ENCODE measurements at places on chromosomes 7 and 10.

DNA sequence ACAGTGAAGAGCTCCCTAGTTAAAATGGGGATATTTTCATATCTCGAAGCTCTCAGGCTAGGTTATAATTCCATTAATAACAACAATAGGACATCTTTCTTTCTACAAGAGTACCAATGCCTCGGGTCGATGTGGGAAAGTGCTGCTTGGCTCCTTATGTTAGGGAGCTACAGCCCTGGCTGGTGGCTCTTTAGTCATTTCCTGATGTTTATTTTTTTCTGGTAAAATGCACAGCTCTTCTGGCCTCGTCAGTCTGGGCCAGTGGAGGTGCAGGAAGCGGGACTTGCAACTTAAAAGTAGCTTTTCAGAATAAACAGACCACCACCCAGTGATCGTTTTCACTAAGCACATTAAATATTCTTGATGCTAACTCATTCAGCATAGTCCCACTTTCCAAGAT lies 58.3 kb downstream of the MKX start:
- DNase-seq: no peak

DNA sequence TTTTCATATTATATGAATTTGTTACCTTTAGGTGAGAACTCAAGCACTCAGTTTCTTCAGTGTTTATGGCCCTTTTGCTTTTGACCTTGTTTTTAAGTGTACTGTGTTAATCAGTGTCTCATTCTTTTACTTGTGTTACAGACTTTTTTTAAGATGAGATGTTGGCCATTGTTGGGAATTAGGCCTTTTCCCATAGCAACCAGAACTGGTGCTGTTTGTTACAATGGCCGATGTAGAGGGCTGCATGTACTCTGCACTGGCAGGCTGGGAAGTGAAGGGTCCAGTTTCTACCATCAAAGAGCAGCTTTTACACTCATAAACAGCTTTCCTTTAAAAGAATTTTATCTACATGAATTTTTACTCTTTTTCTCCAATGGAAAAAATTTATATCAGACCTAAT lies 65.1 kb downstream of the SHH start:
- no peak for DNase-seq

- peak; percentile 22 for DNase-seq
These were observed 55.3 kb upstream of the C7orf33 start for GRCh38 chr7:148535217-148535616.

- no peak for DNase-seq
These were observed at the start of gene CELF2 for GRCh38 chr10:11017570-11018431. Gene CELF2 (plus strand): TSS chr10:11017872. CDS start chr10:11018090, 218 bp downstream.

- no peak for DNase-seq
These were observed 29.1 kb downstream of the SPOCK2 start for GRCh38 chr10:72058989-72059842.

- DNase-seq: no peak
These were observed 94.5 kb downstream of the MMRN2 start for GRCh38 chr10:86862786-86863483.

- DNase-seq: no peak
These were observed 17.2 kb downstream of the ZNF488 start for GRCh38 chr10:47366731-47367460.

DNA sequence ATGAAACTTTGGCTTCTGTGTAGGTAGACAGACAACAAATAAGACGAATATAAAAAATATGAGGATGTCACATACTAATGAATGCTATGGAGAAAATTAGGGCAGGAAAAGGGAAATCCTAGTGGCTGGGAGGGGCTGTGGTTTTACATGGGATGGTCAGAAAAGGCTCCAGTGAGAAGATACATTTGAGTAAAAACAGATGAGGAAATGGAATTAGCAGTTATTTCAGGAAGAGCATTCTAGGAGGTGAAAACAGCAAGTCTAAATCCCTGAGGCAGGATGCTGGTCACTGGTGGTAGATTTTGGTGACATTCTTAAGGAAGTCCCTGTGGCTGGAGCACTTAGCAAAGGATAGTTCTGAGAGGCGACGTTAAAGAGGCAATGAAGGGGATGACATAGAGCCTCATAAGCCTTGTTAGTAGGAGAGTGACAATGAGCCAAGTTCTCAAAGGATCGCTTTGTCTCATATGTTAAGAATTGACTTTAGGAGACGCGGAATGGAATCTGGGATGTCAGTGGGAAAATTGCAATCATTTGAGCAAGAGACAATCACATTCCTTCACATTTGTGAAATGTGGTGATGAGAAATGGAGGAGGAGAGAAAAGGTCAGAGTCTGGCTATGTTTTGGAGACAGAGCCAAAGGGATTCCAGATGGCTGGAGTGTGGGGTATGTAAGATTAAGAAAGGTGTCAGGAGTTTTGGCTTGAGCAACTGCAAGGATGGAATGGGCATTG lies 384.7 kb upstream of the FZD8 start:
- no peak for DNase-seq

GRCh38 chr10:87703771-87704170 lies 44.1 kb downstream of the PAPSS2 start:
- no peak for DNase-seq

DNA sequence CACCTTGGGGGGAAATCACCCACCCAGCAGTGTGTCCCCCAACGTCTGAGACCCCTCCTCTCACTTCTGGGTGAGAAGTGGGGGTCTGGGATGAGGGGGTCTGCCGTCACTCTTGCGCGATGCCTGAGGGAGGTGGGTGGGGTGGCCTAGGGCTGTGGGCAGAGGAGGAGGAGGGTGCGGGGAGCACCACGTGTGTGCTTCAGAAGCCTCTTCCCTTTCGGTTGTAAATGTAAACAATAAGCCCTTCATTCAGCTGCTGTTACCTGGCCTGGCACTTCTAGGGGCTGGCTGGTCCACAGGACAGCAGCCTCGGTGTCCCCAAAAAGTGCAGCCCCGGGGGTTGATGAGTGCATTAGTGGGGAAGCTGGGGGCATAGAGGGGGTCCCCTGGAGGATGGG lies 1.3 kb downstream of the CLIP2 start:
- peak; percentile 51 for DNase-seq

- DNase-seq: peak; percentile 84
These were observed 57.6 kb downstream of the MMRN2 start for GRCh38 chr10:86899670-86900276.

DNA sequence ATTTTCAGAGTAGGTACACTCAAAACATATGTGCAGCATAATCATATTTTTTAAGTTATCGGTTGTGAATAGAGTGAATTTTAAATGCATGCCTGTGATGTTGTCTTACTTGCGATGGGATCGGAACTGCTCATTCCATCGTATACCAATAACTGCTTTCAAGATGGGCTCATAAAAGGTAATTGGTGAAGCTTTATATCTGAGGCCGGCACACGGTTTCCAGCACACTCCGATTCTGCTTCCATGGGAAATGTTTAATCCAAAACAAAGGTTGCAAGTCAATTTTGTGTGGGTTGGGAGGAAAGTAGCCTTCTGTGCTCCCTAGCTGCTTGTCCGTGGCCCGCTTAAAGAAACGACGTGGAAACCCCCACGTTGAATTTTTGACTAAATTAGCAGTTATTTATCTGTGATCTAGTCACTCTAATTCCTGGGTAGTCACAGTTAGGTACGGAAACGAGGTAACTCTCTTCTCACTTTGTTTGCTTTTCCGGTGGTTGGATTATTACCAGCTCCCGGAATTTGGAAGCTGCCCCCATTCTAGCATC lies 10.1 kb upstream of the CELF2 start:
- no peak for DNase-seq

- no peak for DNase-seq
These were observed 24.4 kb downstream of the JMJD1C start for GRCh38 chr10:63441404-63441803.

- no peak for DNase-seq
These were observed 99.6 kb downstream of the MAGI2 start for GRCh38 chr7:79353720-79354468.

- no peak for DNase-seq
These were observed 947.1 kb upstream of the MBL2 start for GRCh38 chr10:53719658-53720057.

DNA sequence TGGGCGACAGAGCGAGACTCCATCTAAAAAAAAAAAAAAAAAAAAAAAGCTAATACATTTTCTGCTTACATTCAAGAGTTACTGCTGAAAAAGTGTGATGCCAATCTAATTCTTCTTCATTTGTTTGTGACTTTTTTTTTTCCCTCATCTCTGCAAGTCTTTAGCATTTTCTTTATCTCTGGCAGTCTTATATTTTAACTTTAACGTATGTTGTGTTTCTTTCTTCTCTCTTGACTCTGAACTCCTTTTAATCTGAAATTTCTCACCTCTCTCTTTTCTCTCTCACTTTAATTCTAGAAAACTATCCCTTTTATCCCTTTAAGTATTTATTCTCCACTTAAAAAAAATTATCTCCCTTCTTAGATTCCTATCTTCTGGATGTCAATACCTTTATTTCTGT lies 146.5 kb downstream of the JMJD1C start:
- DNase-seq: no peak

- no peak for DNase-seq
These were observed 43.4 kb downstream of the RGS10 start for GRCh38 chr10:119498889-119499676.

DNA sequence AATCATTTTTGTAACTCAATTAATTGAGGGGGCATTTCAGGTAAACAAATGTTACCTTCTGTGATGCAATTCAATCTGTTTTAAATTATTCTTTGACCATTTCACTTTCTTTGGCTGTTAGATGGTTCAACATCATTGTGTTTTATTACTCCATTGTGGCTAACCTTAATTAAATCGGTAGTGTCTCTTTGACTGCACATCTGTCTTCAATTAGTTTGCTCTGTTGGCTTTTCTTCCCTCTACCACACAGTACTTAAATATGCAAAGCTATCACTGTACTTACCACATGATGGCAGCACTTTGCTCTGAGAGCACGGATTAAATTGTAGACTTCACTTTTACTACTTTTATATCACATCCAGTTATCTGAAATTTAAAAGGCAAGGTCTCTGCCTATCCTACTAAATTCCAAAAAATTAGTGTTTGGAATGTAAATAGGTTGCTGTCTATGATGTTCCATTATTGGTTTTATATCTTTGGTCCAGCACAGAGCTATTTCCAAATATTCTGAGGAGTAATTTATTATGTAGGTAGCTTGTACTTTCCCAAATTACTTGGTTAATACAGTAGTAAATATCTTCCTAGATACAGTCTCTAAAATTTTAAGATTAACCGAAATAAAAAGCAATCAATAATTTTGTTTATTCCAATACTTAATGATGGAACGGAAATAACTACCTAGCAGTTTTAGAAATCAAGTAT lies 352.0 kb downstream of the PCLO start:
- peak; percentile 74 for DNase-seq

- no peak for DNase-seq
These were observed 115.3 kb upstream of the MYO3A start for GRCh38 chr10:25818751-25819150.

- no peak for DNase-seq
These were observed 64.6 kb upstream of the LRRN3 start for GRCh38 chr7:111026343-111026742.

GRCh38 chr10:43074409-43074808 lies 2.5 kb upstream of the RET start:
- no peak for DNase-seq

- DNase-seq: peak; percentile 26
These were observed 146.6 kb downstream of the SH2D4B start for GRCh38 chr10:80684259-80684658.

- no peak for DNase-seq
These were observed 28.4 kb upstream of the MRC1 start for GRCh38 chr10:17780727-17781126.

- peak; percentile 33 for DNase-seq
These were observed 574 bp downstream of the UTF1 start for GRCh38 chr10:133230387-133231195.

GRCh38 chr7:51315393-51316261 lies 982 bp downstream of the COBL start:
- DNase-seq: no peak

- no peak for DNase-seq
These were observed 11.3 kb upstream of the TMEM236 start for GRCh38 chr10:17740668-17741067.

- DNase-seq: no peak
These were observed 11.7 kb downstream of the CASP7 start for GRCh38 chr10:113691381-113691780.

DNA sequence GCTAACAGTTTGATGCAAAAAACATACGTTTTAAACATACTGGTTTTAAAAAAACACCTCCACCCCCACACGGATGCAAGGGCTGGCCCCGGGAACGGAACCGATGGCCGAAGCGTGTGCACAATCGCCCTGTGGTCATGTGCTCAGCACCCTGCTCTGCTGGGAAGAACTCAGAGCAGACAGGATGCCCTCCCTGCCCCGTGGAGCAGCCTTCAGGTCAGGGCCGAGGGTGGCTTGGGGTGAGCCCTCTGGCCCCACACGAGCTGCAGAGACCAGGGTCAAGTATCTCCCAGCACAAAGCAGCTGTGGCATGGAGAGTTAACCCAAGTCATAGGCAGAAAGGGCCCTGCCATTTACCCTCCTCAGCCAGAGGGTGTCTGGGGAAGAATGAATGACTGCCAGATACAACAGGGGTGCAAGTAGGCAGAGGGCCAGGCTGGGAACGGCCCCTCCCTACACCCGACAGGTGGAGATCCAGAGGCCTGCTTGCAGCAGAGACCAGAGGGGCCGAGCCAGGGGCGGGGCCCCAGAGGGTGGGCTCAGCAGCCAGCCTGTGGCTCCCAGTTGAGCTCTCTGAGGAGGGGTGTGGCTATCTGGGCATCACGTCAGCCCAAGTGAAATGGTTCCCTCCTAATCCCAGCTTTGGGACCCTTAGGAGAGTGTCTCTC lies 56.8 kb downstream of the ZRANB1 start:
- no peak for DNase-seq

- no peak for DNase-seq
These were observed 35.1 kb downstream of the GPER1 start for GRCh38 chr7:1122832-1123501.

DNA sequence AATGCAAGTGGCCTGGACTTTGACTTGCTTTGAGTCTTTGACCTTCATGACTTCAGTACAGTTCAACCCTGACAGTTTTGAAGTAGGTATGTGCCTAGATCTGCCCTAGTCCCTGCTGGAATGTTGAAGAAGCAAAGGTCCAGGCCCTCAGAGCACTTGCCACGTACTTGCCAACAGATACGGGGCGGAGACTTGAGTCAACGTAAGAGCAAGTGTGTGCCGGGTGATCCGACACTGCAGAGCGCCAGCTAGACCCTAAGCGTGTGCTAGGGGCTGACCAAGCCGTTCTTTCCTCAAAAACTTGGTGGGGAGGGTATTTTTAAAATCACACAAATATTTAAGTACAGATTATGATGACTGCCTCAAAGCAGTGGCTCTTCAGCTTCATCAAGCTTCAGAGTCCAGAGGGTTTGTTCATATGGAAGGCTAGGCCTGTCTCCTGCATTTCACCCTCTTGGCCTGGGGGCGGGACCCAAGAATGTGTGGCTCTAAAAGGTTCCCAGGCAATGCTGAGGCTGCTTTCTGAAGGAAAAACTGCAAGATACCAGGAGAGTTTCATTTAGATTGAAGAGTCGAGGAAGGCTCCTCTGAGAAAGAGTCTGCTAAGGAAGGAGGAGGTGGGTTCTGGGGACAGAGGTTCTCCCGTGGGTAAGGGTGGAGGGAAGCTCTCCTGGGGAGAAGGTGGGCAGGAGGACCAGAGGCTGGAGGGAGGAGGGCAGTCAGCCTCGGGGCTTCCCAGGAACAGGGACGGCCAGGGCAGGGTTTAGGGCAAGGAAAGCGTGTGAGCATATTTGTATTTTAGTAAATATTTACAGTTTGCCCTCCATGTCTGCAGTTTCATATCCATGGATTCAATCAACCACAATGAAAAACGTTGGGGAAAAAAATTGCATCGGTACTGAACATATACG lies 160.3 kb downstream of the EGFR start:
- no peak for DNase-seq
